GM10248 (cell line): ENCODE measurements at places on chromosomes 16 and 17.
A peak's percentile ranks its signal among the peaks of the same experiment; 100 is the strongest.

DNA sequence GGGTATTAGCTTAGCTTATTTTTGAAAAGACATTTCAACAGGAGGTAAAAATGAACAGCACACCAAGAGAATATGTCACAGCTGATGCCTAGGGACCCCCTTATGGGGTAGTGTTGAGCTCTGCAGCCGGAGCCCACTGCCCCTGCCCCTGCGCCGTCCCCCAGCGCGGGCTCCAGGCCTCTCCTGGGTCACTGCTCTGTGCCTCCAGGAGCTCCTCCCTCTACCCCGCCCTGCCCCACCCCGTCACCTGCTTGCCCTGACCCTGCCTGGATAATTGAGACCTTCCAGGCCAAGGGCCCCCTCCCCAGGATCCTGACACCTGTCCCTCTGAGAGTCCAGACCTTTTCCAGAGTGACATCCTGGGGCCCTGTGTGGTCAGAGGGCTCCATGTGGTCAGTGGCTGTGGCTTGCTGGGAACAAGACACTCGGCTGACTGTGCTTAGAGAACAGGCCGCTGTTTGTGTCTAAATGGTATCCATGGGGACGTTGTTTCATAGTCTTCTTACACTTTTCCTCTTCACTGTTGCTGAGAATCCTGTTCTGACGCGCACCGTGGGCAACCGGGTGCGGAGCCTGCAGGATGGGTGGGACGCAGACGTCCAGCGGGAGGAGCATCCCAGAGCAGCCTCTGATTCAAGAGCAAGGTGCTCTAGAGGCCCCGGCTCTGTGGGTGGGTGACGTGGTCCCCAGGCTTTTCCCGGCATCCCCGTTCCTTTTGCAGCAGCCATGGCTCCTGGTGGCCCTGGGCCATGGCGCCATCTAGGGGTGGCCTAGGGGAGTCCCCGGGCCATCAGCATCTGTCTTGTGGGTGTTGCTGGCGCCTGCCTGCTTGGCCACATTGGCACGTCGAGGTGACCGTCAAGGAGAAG lies 20.0 kb upstream of the WFIKKN1 start:
- DNase-seq, result no peak

- DNase-seq, result no peak
Measured at GRCh38 chr17:40895106-40895730, 10.2 kb upstream of the KRT20 start.

- DNase-seq, result peak; percentile 50
Measured at GRCh38 chr17:82097184-82097918, 685 bp downstream of the FASN start.

DNA sequence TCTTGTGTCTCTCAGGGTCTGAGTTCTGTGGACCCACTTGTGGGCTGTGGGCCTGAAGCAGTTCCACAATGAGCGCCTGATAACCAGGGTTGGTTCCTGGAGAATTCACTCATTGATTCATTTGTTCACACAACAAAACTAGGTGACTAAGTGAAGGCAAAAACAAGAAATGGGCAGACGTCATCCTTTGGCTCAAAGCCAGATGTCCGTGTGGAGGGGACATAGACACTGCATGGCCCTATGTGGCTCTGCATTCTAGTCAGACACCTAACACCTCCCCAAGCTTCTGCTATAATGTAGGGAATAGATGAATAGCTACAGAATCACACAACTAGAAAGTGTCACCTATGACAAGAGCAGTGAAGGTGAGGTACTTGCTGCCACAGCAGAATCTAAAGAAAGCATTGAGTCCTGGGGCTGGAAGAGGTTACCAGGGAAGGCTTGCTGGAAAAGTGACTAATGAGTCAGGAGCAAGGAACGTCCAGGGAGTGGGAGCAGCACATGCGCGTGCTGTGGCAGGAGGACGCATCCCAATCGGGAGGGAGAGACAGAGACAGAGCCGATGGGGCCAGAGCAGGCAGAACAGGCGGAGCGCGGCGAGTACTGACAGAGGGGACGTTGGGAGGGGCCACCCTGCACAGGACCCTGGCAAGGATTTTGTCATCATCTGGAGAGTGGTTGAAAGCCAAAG lies 58.9 kb downstream of the CES1 start:
- no peak for DNase-seq

GRCh38 chr16:88810912-88811768 lies 588 bp downstream of the APRT start:
- peak; percentile 81 for DNase-seq

- no peak for DNase-seq
Measured at GRCh38 chr17:31318298-31318801, 3.1 kb downstream of the EVI2A start.

- DNase-seq, result no peak
Measured at GRCh38 chr16:75070012-75070841, 46.4 kb downstream of the LDHD start.
